ENCODE measurements at places on chromosomes 1 and 21.
A peak's percentile ranks its signal among the peaks of the same experiment; 100 is the strongest.

- DNase-seq = peak; percentile 56
These were observed 1.1 kb upstream of the TBX15 start for GRCh38 chr1:118989006-118989815.

DNA sequence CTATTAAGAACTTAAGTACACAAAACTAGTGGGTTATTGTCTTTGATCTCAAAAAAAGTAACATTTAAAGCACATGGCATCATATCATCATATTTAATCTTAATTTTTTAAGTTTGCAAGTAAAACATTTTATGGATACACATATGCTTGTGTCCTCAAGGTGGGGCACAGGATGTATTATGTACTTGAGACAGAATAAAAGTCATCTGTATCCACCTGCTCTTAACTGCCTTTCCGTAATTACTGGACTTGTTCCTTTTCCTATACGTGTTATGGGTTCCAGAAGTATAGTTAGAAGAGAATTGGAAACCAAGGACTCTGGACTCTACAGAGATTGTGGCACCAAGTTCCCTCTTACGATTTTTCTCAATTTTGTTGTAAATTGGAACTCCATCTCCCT is 79.4 kb downstream of the FCRL5 start:
- no peak for DNase-seq

GRCh38 chr1:47937586-47938254 is 59.5 kb downstream of the TRABD2B start:
- no peak for DNase-seq

DNA sequence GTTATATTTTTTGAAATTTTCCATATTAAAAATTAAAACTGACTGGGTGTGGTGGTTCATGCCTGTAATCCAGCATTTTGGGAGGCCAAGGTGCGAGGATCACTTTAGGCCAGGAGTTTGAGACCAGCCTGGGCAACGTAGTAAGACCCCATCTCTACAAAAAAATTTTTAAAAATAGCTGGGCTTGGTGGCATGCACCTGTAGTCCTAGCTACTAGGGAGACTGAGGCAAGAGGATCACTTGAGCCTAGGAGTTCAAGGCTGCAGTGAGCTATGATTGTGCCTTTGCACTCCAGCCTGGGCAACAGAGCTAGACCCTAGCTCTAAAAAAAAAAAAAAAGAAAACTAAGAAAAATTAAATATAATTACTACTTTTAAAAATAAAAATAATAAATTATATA is 4.5 kb upstream of the SVBP start:
- no peak for DNase-seq

DNA sequence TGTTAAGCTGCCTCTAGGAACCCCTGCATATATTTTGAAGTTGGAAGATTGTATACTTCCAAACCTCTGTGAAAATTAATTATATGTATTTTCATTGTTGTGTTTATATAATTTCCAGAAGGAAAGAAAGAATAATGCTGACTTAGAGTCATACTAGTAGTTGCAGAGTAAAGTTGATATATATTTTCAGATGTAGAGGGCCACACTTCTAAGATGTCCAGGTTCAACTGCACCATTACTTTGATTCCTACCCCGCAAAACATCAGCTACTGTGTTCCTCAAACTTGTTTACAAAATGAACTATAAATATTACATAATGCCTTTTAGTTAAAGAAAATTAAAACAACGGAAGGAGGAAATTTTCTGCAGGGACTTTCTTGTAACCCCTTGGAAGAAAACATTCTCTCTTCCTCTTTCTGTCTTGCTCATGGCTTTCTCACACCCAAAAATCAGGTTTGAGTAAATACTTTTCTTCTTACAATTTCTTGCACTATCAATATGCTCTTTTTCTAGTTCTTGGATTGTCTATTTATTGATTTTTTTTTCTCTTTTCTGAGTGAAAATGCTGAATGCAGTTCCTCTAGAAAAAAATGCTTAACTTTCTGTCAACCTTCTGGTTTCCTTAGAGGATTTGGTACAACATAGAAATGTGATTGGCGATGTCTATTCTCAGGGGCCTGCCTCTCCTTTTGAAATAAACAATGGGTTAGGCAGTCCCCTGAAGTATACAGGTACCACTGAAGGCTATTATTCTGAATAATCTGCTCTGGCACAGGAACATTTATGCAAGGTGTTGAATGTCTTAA is 867.8 kb downstream of the TTLL7 start:
- DNase-seq = no peak

- DNase-seq = no peak
These were observed 12.5 kb downstream of the POLR3GL start for GRCh38 chr1:145977016-145977415.

DNA sequence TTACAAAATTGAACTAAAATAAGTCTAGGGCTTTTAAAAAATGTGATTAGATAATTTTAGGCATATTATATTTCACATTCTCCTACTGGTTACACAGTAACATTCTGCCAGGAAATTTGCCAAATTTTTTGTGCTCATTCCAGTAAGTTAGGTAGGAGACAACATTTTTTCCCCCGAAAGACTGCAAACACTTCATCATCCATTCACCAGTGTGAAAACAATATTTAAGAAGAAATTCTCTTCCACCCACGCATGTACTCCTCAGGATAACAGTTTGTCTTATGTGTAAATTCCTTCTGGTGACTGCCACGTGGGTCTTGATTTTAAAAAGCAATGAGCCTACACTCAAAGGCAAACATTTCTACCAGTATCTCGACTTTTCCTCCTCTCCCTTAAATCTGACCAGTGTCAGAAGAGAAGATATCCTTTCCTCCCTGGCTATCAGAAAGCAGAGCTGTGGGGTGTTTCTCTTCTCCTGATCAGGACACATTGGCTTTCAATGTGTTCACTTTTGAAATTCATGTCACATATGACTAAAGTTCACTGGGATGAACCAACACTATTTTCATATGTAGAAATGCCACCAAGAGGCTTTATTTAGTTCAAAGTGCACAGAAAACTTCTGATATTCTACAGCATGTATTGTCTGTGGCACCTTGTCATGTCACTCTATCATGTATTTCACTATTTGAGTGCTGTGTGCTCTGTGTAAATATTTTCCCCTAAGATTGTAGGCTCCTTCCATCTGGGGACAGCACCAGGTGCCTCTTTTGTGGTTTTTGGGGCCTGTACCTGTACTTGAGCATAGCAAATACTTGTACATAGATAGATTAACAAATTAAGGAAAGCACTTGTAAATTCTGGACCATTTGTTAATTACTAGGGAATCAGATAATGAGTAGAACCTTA is 38.6 kb downstream of the LHX9 start:
- DNase-seq = peak; percentile 11

DNA sequence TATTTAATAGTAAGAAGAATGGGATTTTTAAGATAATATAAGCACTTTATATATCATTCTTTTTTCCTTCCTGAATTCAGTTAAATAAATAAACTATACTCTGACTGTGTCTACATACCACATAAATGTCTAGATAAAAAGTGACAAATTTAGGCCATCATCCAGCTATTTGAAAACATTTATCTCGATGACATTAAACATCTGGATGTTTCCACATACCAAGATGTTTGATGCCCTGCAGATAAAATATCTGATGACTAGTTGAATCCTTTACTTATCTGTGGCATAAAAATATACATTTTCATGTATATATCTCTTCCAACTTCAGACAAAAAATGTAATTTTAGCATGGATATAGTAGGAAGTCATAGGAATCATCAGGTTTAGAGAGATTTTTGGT is 348.3 kb downstream of the DPYD start:
- DNase-seq = no peak

DNA sequence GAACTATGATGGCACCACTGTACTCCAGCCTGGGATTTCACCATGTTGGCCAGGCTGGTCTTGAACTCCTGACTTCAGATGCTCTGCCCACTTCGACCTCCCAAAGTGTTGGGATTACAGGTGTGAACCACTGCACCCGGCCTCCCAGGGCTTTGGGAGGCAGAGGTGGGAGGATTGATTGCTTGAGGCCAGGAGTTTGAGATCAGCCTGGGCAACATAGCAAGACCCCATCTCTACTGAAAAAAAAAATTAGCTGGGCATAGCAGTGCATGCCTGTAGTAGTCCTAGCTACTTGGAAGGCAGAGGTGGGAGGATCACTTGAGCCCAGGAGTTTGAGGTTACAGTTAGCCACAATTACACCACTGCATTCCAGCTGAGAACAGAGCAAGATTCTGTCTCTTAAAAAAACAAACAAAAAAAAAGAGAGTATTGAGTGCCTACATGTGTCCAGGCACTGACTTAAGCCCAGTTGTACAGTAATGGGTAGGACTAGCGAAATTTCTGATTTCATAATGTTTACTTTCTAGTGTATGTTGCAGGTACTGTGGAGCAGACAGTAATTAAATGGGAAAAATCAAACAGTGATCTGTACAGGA is 4.2 kb downstream of the MANEAL start:
- DNase-seq = peak; percentile 52

GRCh38 chr1:26027716-26028489 is 6.3 kb downstream of the EXTL1 start:
- DNase-seq = peak; percentile 6

DNA sequence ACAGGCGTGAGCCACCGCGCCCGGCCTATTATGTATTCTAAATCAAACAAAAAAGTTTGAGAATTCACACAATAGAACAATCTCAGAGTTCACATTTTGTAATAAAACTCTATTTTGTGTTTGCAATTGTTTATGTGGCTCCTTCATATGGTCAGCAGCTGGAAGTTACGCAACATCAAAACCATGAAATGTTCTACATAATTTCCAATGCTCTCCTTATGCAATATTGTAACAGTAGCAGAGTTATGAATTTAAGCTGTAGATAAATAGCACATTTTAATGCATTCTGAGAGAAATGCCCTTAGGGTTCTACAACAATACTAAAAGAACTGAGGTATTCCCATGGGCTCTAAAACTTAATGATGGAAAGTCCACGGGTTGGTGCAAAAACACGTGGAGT is 62.3 kb upstream of the COL11A1 start:
- peak; percentile 50 for DNase-seq

DNA sequence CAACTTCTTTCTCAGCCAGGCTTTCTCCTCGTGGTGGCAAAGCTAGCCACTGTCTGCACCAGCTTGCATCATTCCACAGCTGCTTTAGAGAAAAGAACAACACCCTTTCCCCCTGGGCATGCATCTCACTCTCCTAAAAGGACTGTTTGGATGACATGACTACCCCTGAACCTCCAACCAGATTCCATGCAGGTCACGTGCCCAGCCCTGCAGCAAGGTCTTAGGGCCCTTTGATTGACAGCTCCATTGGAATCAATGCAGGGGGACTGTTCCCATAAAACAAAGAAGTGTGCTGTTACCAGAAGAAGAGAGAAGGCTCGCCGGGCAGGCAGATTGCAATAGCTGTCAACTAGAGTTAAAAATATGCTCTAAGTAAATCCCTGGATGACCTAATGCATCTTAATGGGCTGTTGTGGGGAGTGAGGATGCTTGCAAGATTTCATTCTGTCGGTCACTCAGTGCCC is 24.4 kb downstream of the KCNA2 start:
- DNase-seq = no peak

GRCh38 chr1:173420330-173420806 is 56.8 kb upstream of the PRDX6 start:
- DNase-seq = peak; percentile 88

DNA sequence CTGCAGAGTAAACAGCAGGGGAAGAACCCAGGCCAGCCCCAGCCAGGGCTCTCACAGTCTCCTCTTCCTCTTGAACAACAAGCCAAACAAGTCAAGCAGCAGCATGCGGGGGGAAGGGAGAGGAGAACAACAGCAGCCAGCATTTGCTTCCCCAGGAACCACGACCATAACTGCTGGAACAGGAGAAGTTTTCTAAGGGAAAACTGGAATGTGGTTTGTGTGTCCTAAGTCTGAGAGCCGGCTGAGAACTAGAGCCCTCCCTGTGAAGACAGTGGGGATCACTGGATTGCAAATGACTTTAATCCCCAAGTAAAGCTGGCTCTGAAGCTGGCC is 48.2 kb downstream of the COQ8A start:
- DNase-seq = no peak

- DNase-seq = no peak
These were observed 93.1 kb downstream of the EPS15 start for GRCh38 chr1:51425955-51426354.

DNA sequence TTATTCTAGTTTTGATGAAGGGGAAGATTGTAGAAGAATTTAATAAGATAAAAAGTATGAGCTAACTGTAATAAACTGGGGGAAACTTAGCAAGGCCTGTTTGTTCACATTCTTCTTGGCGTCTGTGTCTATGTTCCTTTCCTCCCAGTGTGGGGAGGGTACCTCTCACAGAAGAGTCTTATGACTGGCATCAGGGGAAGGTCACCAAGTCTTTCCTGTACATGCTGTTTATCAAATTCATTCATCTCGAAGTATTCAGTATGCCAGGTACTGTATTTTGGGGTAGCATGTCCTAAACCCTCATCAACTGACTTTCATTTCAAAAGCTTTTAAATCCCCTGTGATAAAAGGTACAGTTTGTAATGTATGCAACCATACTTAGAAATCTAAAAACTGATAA is 78.4 kb downstream of the HS2ST1 start:
- no peak for DNase-seq

GRCh38 chr1:94719926-94720793 is 100.0 kb upstream of the SLC44A3 start:
- no peak for DNase-seq
